ENCODE measurements at places on chromosomes 3 and 15.

- DNase-seq, result no peak
These were observed 3.5 kb upstream of the ACAP2 start for GRCh38 chr3:195446359-195446758.

- DNase-seq, result no peak
These were observed 100.8 kb downstream of the KLF13 start for GRCh38 chr15:31427411-31427810.

DNA sequence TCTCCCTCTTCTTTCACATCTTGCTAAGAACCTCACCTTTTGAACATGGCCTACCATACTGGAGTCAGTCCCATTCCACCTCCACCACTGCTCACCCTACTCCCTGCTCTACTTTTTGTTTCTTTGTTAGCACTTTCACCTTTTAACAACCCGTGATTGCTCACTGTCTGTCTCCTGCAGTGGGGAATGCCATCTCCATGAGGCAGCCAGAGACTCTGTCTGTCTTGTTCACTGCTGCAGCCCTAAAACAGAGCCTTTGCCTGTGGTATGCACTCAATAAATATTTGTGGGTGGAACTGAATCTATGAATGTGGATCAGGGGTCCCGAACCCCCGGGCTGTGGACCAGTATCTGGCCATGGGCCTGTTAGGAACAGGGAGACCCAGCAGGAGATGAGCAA lies 16.5 kb upstream of the TLE3 start:
- no peak for DNase-seq

- no peak for DNase-seq
These were observed 12.4 kb upstream of the ATP10A start for GRCh38 chr15:25875566-25875965.

- DNase-seq, result no peak
These were observed 183.8 kb upstream of the KCNMB2 start for GRCh38 chr3:178352326-178353005.

- DNase-seq, result no peak
These were observed 253.7 kb downstream of the ROBO1 start for GRCh38 chr3:79514069-79514468.

DNA sequence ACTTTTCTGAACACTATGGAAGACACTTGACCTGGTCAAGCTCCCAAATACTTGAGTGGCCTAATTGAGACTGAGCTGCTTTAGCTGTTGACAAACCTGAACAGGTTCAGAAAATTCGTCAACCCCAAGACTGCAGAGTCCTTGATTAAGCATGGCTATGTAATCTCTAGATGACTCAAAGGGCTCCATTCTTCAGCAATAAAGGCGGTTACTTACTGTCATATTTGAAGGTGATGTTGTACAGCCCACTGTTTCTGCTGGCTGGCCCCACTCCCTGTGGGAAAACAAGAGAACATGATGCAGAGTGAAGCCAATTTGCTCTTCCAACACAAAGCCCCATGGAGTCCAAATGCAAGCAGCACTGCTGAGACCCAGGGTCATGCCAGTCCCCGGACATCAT lies 45.1 kb downstream of the IL17RD start:
- no peak for DNase-seq

- DNase-seq, result no peak
These were observed 125.6 kb upstream of the MCTP2 start for GRCh38 chr15:94105760-94106159.

DNA sequence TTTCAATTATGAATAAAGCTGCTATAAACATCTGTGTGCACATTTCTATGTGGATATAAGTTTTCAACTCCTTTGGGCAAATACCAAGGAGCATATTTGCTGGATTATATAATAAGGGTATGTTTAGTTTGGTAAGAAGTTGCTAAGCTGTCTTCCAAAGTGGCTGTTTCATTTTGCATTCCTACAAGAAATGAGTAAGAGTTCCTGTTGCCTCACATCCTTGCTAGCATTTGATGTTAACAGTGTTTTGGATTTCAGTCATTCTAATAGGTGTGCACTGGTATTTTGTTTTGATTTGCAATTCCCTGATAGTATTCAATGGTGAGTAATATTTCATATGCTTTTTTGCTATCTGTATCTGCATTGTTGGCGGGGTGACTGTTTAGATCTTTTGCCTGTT lies 120.7 kb upstream of the MDFIC2 start:
- DNase-seq, result no peak

GRCh38 chr15:85031086-85031943 lies 49.7 kb downstream of the PDE8A start:
- DNase-seq, result no peak

- no peak for DNase-seq
These were observed 922 bp downstream of the ADPRH start for GRCh38 chr3:119580067-119580760.

- DNase-seq, result no peak
These were observed 210.4 kb upstream of the NDN start for GRCh38 chr15:23897531-23897930.

GRCh38 chr15:67841513-67841762 lies 1.6 kb upstream of the RNU6-1 start:
- no peak for DNase-seq

DNA sequence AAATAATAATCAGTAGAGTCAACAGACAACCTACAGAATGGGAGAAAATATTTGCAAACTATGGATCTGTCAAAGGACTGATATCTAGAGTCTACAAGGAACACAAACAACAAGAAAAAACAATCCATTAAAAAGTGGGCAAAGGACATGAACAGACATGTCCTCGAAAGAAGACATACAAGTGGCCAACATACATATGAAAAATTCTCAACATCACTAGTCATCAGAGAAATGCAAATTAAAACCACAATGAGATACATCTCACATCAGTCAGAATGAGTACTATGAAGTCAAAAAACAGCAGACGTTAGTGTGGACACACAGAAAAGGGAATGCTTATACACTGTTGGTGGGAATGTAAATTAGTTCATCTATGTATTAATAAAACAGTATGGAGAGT lies 33.7 kb downstream of the SLC2A2 start:
- no peak for DNase-seq

DNA sequence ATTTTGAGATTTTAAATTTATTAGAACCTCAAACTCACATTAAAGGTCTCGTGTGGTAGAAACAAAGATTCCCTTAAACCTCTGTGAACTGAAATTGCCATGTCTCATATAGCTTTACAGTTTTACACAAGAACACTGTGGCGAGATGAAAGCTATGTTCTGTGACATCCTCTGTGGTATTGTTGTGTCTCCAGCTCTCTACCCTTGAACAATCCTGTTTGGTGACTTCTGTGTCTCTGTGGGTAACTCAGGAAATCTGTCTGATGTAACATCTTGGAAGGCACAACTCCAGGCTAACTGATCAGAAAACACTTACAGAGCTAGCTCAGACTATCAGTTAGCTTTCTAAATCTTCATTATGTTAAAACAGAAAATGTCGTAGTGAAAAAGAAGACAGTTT lies 318.8 kb upstream of the GBE1 start:
- no peak for DNase-seq

DNA sequence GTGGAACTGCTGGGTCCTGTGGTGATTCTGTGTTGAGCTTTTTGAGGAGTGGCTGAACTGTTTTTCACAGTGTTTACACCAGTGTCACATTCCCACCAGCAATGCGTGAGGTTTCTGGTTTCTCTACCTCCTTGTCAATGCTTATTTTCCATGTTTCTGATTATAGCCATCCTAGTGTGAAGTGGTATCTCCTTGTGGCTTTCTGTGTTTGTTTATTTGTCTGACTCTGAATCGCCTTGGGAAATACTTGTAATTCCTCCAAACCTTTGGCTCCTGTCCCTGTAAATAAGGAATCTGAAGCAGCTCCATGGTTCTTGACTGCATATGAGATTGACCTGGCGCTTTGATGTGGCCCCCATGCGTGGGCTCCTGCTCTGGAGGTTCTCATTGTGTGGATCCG lies 20.6 kb downstream of the FAN1 start:
- no peak for DNase-seq

DNA sequence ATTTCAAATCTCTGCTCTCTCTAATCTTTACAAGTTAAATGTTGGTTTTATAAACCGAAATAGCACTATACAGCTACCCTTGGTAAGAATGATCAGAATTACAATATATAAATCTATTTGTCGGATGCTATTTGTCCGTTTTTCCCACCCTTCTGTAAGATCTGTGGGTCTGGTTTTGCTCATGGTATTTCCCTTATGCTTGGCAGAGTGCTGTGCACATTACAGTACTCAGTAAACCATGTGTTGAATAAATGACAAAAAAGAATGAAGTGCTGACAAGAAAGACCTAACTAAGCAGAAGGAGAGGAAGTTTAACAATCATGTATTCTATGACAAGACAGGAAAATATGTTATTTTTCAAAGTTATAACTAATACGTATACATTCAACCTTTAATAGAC lies 827.2 kb downstream of the ROBO1 start:
- no peak for DNase-seq

DNA sequence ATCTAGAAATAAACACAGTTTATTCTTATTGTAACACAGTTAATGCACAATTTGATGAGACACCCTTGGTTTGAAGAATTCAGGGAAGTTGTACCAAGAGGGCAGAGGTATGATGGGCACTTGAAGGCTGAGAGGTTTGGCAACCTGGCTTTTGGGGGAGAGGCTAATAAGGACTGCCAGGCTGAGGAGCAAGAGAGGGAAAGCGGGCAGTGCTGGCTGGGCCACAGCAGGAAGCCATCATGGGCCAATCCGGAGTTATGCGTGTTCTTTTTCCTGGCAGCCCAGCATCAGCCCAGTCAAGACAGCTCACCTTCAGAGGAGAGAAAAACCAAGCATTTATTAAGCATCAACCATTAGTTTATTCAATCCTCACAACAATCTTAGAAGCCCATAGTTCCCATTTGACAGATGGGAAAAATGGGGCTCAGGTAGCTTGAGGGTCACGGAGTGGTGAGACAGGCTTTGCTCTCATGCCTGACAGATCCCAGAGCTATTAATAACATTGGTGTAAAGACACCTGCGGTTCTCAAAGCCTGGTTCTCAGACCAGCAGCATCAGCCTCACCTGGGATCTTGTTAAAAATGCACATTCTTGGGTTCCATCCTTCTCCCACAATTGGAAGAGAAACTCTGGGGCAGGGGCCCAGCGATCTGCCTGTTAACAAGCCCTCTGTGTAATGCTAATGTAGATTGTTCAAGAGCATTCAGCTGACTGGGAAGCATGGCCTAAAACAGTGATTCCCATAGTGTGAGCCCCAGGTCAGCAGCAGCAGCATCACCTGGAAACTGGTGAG lies 183.7 kb downstream of the NTRK3 start:
- DNase-seq, result no peak

DNA sequence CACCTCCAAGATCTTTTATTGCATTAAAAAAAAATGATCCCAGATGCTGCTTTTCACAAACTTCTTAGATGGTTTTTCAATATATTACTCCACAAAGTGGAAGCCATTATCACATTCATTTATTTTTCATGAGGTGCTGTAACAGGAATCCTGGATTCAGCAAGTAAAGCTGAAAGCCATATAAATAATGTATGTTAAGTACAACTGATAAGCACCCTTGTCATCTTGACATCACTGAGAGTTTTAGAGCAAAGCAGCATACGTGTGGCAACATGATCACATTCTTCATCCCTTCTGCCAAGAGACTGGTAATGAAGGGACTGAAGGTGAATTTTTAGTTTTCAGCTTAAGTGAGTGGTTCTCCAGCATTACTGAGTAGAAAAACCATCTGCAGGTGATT lies 44.9 kb upstream of the LRRFIP2 start:
- DNase-seq, result no peak

DNA sequence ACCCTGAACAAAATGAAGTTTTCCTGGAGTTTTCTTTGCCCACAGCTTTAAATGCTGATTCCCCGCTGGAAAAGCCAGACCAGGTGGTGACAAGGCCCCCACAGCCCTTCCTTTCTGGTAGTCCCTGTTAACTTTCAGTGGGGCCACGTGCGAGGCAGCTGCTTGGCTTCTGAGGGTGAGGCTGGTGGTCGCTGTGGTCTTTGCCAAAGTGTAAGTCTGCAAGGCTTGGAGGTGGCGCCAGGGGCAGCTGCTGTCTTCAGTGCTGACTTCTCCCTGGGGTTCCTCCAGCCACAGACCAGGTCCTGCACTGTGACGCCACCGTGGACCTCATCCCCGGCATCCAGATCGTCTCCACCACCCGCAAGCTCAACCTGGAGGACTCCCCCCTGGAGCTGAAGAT lies 54.1 kb upstream of the TAMM41 start:
- DNase-seq, result no peak

GRCh38 chr15:40992241-40992741 lies 39.0 kb downstream of the CHAC1 start:
- no peak for DNase-seq

- DNase-seq, result no peak
These were observed 16.6 kb downstream of the TICRR start for GRCh38 chr15:89591834-89592233.

DNA sequence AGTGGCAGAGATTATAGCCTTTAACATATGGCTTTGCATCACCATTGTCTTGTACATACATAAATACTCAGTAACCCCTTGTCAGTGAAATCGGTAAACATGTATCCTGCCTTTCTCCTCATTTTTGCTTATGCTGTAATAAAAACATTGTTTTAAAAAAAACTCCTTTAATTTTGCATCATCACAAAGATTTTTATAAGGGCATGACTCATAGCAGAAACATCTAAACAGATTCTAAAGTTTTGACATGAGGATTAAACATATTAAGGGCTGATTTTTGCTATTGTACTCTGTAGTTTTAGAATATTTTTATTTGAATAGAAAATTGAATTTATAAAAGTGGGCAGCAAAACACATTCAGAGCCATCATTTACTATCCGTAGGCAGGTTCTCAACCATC lies 275.9 kb downstream of the ZIC4 start:
- no peak for DNase-seq

GRCh38 chr3:25465266-25465860 lies 37.3 kb downstream of the RARB start:
- no peak for DNase-seq

GRCh38 chr3:148243609-148244008 lies 454.1 kb upstream of the AGTR1 start:
- DNase-seq, result no peak

DNA sequence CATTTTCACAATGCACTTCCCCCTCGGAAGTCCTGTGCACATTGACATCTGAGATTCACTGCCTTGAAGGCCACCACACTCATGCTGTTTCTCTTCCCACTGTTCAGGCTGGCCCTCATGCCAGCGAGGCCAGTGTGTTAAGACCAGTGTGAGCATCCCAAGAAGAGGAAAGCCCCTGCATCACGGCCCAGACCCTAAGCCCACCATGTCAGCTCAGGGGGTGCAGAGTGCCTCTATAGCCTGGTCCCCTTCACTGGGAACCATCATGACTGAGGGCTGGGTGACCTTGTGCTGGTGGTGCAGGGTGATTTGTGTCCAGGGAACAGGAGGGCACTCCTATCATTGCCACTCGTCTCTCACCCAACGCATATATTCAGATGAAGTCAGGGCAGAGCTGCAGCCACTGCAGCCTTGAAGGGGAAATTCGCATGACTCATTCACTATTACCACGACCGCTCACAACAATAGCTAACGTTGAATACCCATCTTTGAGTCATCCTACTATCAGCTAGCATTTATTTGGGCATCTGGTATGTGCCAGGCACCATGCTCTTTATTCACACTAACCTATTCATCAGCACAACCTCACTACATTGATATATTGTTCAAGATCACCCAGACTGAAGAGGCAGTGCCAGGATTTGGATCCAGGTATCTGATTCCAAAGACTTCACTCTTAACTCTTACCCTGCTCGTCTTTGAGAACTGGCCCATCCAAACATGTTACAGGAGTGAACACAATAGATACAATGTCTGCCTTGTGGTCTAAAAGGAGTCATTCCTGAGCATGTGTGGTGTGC lies 58.8 kb upstream of the SLC6A11 start:
- DNase-seq, result no peak

GRCh38 chr3:125150525-125151441 lies 61.8 kb downstream of the SLC12A8 start:
- no peak for DNase-seq

Measured in activated CD4-positive, alpha-beta T cell treated with anti-CD3 and anti-CD28 coated beads for 1 hour (primary cell).